ENCODE measurements at places on chromosomes 3 and 15.

DNA sequence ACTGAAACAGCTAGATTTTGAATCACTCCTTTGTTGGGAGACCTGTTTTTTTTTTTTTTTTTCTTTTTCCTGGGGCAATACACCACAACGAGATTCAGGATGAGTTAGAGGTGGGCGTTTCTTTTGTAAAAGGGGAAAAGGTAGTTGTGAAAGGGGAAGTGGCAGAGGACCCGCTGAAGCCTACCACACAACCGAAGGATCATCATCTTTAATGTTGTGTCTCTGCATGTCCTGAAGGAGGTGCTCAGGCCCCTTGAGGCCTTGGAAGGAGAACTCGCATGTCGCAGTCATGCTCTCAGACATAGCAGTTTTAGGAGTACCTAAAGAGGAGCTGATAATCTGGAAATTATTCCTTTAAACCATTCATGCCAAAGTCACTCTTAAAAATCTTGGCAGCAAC, 137.9 kb upstream of the LRIG1 start:
- no peak for DNase-seq

- DNase-seq = no peak
Measured at GRCh38 chr3:193827040-193827669, 234.1 kb downstream of the OPA1 start.

GRCh38 chr3:18778598-18778997, 353.5 kb upstream of the SATB1 start:
- DNase-seq = no peak

DNA sequence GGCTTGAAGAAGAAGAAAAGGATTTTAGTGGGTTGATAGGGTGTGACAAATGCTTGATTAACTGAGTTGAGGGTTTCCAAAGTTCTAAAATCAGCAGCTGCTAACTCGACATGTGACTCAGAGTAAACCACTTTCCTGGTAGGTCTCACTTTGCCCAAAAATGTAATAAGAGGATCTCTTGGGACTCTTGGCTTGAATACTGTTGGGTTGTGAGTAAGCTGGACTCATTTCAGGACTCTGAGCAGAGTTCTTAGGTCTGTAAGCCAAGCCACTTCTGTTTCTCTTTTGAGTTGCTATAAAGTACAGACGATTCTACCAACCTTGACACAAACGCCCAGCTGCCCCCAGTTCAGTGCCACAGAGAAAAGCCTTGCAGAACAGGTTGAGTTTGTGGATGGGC, 241.1 kb downstream of the ZNF621 start:
- no peak for DNase-seq

DNA sequence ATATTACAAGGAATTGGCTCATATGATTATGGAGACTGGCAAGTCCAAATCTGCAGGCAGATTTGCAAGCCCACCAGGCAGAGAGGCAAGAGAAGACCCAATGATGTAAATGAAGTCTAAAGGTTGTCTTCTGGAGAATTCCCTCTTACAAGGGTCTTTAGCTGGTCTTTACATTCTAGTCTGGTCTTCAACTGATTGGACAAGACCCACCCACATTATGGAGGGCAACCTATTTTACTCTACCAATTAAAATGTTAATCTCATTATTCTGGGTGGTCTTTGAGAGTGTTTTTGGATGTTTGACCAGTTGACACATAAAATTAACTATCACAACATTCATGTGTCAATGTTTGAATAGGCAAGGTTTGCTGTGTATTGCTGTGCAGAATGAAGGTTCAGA, 28.0 kb upstream of the ATP11B start:
- no peak for DNase-seq

DNA sequence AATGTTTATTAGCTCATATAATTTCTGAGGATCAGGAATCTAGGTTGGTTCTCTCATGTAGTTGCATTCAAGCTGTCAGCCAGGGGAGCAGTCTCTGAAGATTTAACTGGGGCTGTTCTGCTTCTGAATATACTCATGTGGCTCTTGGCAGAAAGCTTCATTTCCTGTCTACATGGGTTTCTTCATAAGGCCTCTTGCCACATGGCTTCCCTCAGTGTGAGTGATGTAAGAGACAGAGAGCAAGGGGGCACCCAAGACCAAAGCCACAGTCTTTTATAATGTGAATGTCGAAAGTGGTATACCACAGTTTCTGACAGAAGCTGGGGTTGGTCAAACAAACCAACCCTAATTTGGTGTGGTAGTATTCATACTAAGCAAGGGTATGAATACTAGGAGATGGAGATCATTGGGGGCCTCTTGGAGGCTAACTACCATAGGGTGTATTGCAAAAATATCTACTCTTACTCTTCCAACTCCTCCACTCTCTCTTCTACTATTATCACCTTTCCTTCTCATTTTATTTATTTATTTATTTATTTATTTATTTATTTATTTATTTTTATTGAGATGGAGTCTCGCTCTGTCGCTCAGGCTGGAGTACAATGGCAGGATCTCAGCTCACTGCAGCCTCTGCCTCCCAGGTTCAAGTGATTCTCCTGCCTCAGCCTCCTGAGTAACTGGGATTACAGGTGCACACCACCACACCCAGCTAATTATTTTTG, 123.8 kb downstream of the B3GALNT1 start:
- DNase-seq = no peak

DNA sequence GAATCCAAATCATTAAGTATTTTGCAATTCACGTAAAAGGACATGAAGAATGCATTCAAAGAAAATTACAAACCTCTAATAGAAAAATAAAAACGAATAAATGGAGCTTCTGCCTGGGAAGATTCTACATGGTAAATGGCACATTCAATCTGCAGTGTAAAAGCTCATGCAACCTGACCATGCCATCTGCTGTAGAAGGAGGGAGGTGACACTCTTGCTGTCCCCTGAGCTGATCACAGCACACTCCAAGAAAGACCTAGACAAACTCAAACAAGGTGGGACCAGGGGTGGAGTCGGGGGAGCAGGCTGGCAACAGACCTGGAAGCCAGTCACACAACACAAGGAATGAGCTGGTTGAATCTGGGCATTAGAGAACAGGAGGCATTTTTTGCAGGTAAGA, 101.8 kb downstream of the BDH1 start:
- DNase-seq = no peak

GRCh38 chr3:123042413-123042812, 14.8 kb upstream of the SEMA5B start:
- DNase-seq = no peak

- DNase-seq = peak; percentile 36
Measured at GRCh38 chr15:52019394-52020220, 588 bp downstream of the MAPK6 start.

DNA sequence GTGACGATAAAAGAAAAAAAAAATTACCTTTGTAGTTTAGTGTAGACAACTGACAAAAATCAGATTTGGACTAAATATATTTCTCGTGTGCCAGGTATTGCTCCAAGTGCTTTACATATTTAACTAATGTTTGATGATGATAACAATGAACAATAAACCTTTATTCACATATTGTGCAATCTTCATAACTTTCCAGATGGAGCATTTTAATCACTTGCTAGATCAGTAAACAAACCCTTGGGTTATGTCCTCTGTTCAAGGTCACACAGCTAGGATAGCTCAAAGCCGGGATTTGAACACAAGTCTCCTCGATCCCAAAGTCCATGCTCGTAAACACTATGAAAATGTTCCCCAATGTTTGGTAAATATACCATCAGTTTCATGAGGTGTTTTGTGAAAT, 14.5 kb downstream of the NCEH1 start:
- no peak for DNase-seq

DNA sequence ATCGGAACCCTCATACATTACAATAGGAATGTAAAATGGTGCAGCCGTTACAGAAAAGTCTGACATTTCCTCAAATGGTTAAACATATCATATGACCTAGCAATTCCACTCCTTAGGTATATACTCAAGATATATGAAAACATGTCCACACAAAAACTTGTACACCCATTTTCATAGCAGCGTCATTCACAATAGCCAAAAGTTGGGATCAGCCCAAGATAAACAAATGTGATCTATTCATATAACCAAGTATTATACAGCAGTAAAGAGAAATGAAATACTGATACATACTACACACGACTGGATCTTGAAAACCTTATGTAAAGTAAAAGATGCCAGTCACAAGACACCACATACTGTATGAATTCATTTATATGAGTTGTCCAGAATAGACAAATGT, 102.4 kb downstream of the MSL2 start:
- no peak for DNase-seq

DNA sequence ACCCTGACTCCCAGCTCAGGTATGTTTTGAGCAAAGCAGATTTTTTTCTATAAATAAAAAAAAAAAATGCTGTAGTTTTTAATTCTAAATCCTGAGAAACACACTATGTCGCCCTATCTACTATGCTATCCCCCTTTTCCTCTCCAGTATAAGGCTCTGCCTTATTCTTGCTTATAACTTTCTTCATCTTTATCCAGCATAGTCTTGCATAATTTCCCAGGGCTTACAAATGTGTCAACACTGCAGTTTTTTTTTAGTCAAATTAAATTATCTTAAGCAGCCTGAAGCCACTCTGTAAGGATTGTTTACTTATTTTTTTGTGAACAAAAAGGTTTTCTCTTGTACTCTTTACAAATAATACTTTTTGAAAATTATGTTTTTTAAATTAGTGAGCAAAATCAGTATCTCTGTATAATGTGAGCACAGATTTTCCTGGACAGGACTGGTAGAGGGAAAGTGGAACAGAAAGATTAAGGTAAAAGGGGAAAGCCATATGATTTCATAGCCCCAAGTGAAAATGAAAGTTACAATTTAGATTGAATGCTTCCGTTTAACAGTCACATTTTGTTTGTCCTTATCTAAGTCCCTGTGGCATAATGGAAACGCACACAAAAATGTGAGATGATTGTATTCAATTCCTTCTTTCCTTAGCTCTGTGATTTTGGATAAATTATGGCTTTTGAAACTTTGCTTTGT, 5.6 kb upstream of the PYDC2 start:
- DNase-seq = no peak

DNA sequence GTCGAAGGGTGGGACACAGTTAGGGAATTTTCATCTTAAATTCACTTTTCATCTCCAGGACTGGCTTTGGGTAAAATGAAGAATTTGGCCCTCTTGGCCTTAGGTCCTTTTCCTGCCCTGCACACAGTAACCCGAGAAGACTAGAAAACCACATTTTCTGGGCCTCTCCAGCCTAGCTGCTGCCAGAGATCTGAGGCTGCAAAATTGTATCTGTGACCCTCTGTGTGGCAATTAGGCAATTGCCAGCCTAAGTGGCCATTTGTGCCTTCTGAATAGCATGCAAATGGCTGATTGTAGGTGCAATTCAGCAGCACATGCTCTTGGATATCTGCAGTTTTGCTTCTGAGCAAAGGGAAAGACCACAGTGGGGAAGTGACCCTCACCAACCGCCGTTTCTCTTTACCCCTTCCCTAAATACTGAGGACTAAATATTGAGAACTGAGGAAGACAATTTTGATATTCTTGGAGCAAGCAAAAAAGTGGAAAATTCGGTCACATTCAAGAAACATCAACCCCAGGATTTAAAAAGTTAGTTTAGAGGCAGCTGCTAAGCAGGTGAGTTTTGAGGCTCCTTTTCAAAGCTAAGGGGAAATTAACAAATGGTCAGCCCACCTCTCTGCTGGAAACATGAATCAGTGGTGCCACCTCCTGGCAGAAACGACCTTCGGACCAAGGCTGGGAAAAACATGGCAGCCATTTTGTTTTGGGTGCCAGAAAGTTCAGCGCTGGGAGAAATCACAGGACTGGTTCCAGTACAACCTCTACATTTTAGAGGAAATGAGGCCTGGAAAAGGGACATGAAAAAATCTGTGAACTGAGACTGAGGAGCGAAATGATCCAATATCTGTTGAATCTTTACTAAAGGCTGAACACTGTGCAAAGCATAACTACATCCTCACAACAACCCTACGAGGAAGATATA, 56.6 kb upstream of the PRTG start:
- DNase-seq = no peak

- DNase-seq = no peak
Measured at GRCh38 chr3:73511571-73512525, 112.9 kb downstream of the PDZRN3 start.

DNA sequence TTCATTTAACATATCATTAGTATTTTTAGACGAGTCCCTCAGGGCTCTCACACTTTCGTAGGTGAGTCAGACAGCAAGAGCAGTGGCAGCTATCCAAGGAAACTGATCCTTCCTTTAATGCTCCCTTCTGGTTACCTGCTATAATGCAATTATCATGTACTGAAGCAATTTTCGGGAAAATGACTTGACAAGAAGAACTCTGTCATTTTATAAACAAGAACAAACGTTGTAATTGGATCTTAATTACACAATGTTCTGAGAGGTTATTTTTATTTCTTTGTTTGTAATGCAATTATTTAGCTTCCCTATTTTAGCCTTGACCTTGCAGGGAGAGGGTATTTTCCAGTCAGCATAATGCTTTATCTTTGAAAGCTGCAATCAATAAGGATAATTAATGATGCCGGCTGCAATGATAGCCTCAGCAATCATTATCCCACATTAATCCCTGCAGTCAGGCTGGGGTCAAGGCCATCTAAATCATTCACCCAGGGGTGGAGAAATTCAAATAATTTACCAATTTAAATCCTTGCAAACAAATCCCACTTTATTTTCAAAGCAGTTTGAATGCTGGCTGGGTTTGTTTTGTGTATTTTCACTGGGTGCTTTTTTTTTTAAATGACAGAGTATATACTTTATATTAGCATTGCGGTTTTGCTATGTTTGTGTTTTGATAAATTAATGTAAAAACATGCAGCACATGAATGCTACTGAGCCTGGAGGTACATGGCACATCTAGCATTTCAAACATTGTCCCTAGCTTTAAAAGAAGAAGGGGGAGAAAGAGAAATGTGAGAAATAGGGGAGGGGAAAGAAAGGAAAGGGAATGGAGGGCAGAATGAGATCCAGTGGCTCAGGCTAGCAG, 249.9 kb downstream of the SHOX2 start:
- DNase-seq = no peak

GRCh38 chr3:52444860-52445793, at the start of gene SEMA3G:
TSS of gene SEMA3G (minus strand) at chr3:52445103. CDS start at chr3:52445027, 76 bp downstream.
- peak; percentile 19 for DNase-seq

DNA sequence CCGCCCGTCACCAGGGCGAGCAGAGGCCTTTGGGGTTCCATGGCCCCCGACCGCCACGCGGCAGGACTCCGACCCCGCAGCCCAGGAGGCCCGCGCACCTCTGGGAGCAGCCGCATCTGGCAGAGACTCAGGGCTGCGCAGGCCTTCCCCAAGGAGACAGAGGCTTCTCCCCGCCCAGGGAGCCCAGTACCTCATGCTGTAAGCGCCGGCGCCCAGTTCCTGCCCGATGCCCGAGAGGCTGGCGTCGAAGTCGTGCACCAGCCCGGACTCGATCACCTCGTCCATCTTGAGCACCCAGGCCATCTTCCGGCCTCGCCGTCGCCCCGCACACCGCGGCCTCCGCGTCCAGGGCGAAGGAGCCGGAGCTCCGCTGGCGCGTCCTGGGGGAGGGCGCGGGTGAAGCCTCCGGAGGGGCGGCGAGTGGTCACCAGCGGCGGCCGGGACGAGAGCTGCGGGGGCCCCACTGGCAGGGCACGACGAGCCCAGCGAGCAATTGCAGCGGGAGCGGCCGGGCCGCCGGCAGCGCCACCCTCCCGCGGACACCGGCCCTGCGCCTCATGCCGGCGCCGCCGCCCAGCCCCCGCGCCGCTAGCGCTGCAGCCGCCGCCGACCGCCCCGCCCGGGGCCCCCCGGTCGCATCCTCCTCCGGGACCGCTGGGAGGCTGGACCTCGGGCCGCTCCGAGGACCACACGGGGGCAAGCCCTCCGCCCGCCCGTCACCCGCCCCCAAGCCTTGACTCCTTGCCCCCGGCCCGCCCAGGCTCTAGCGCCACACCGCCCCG, 468 bp downstream of the UBP1 start:
- peak; percentile 17 for DNase-seq

- DNase-seq = no peak
Measured at GRCh38 chr3:60417576-60417975, 833.7 kb downstream of the FHIT start.
